NCI-H748 treated with DMSO at 0.1 percent for 48 hours (cell line): ENCODE measurements at places on chromosomes 13 and 19.

GRCh38 chr13:94666065-94666464 is 46.3 kb downstream of the SOX21 start:
- no peak for DNase-seq

DNA sequence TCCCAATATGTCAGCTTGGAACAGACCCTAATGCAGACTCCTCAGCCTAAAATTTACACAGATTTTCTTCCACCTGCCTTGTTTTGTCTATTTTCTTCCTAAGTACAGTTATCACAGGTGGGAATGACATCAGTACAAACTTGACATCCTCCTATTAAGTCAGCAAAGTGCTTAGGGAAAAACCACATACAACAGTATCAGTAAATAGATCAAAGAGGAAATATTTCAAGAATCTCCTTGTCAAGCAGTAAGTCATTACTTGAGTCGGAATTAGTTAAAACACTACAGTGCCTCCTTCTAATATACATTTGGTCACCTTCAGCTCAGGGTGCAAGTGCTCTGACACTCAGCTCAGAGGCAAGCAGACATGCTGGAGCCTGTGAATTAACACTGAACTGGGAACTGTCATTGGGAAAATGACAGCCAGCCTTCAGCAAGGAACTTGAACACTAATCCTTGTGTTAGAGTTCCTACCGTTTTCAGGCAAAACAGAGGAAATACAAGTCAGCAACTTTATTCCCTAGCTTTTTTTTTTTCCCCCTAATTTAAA is 394.3 kb upstream of the HTR2A start:
- DNase-seq: no peak

GRCh38 chr13:80307401-80307987 is 33.4 kb downstream of the SPRY2 start:
- DNase-seq: no peak

GRCh38 chr13:30114571-30115256 is 192.6 kb downstream of the KATNAL1 start:
- peak; percentile 97 for DNase-seq

DNA sequence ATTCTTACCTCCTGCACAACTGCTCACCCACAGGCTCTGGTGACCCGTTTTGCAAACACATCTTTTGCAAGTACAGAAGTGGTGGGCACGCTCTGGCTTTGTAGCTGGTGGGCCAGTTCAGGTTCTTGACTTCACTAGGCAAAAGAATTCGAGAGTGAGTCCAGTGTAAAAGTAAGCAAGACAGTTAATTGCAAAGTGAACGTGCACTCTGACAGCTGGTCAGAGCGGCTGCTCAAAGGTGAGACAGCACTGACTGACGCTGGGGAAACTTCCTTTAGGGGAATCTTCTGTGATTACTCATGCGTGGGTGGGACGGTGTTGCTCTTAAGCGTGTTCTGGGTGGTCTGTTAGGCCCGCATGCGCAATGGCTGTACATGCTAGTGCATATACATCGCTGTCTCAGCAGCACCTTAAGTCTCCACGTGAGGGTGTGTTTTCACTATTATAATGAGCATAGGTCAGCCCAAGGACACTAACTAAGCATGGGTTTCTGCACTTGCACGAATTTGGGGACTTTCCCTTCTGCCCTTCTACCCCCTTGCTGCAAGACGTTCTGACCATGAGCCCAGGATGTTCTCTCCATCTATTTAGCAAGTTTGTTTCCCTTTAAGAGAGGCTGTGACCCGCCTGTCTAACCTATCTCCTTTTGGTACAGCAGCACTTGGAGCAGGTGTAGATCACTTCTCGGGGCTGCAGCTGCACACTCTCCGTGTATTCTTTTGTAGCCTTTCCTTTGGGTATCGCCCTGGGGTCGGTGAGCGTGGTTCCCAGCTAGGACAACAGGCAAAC is 30.2 kb upstream of the CD33 start:
- DNase-seq: no peak

GRCh38 chr19:51971624-51972023 is 15.0 kb downstream of the ZNF350 start:
- no peak for DNase-seq

DNA sequence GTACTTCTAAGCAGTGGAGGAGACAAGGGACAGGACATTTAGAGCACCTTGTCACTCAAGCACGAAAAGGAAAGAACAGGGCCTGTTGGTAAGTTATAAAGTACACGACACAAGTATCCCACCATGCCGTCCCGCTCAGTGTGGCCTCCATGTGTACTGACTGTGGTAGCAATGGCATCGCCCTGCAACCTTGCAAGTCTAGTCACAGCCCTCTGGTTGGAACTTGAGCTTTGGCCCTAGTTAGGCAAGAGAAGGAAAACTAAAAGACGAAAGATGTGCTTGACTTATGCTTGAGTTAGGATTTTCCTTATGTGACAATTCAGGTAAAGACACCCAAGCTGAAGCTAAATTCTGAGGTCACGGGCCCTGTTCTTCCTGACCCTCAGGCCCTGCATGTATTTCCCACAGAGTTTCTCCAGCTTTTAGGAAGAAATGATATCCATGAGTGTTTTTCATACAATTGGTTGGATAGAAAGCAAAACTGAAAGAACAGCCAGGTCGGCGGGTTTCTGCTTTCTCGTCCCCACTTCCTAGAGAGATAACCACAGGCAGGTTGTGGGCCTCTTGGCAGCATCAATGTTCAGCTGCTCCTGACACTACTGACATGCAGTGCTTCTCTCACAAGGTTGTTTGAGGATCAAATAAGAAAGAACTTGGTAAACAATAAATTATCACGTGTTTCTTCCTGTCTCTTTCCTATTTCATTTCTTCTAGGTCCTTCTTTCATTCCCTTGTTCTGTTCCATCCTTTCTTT is 216.2 kb downstream of the IRS2 start:
- no peak for DNase-seq

DNA sequence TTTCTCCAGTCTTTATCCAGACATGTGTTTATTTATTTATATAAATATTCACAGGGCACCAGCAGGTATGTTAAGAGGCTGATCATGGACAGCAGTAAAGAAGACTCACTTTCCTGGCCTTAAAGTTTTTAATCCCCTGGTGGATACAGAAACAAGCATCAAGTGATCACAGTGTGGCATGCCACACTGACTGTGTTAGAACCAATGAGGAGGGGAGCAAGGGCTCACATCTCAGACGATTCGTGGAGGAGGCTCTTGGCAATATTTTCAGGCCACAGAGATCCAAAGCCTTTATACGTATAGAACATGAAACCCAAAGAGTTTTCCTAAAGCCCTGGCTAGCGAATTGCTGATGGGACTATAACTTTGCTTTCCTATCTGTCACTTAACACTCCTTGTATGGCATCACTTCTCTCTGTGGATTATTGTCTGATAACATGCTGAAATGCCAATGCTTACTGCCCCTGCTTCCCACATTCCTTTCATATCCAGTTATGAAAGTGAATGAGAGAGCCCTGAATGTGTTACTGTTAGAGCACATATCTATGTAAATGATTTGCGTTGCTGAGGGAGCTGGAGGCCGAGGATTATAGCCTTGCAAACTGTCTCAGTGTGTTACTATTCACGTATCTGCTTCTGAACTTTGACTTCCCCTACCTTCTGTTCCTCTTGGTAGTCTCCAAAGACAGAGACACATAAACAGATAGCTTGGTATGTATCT is 37.6 kb downstream of the POLR1D start:
- DNase-seq: no peak

DNA sequence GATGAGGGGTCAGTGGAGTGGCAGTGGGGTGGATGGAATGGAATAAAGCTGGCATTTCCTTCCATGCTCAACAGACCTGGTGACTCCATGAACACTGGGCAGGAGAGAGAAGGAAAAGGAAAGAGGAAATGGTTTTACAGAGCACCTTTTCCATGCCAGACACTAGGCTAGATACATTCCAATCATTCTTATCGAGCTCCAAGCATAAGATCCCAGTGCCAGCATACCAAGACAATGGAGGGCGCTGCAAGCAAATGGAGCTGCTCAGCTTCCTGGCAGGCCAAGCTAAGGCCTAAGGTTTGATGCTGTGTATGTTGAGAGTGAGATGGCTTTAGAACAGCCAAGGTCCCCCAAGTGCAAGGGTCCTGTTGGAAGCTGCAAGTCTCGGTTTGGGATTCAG is 113.2 kb downstream of the HSPH1 start:
- DNase-seq: no peak

GRCh38 chr19:6125571-6125989 is 9.9 kb upstream of the ACSBG2 start:
- DNase-seq: peak; percentile 68

GRCh38 chr13:68378294-68378693 is 1148.2 kb upstream of the PCDH9 start:
- no peak for DNase-seq

GRCh38 chr13:87680298-87680697 is 9.1 kb downstream of the SLITRK5 start:
- DNase-seq: peak; percentile 85

GRCh38 chr19:32401992-32402391 is 3.6 kb upstream of the DPY19L3 start:
- no peak for DNase-seq

DNA sequence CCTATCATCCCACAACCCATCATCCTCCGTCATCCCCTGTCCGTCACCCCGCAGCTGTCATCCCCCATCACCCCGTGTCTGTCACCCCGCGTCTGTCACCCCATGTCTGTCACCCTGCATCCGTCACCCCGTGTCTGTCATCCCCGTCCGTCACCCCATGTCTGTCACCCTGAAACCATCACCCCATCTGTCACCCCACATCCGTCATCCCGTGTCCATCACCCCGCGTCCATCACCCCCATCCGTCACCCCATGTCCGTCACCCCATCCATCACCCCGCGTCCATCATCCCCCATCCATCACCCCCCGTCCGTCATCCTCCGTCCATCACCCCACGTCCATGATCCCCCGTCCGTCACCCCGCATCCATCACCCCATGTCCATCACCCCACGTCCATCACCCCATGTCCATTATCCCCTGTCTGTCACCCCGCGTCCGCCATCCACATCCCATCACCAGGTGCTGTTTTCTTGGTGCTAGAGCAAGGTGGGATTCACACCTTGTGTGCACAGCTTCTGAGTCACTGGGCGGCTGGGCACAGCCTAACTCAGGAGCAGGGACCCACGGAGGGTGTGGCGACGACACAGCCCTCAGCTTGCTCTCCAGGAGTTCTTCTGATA is 24.2 kb downstream of the RASA3 start:
- no peak for DNase-seq

DNA sequence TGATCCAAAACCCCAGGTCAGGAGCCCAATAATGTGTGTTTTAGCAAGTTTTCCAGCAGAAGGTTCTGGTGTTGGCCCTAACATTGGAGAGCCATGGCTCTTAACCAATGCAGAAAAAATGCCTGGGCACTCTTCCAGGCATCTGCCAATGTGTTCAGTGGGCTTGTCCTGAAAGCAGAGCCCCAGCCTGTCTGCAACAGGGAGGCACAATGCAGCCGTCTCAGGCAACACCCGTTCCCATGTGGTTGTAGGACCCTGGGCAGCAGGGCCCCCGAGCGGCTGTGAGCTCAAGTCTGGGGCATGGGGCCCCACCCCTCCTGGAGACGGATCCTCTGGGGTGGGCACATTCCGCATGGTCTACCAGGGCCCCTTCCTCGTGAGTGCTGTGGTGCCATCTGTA is 58.1 kb upstream of the SIAH3 start:
- no peak for DNase-seq

DNA sequence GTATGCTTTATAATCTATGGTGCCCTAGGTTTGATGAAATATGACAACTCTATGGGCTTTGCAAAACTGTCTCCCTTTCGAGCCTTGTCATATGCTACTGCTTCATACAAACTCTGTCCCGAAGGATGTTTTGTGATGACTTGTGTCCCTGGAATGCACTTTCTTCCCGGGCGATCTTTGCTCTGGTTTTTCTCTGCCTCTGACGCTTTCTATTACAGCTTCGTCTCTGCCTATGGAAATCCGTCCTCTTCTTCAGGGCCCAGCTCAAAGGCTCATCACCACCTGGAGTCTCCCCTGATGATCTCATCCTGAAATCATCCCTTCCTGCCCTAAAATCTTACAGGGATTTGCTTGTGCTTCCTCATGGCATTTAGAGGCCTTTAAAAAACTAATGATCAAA is 191.5 kb upstream of the KL start:
- no peak for DNase-seq

DNA sequence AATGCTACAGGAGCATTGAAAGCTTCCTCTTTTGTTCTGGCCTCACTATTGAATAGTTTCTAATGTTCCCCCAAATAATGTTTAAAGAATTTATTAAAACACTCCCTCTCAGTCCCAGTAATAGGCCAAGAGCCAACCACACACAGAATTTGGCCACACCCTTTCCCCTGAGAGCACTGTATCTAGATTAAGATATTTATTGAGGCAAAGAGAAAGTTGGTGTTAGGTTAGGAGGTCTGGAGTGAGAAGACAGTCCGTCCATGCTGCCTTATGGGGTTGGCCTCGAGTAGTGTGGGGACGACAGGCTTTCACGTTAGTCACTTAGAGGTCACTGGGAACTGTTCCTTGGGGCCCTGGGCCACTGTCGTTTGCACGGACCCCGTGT is 122.9 kb upstream of the RNF113B start:
- DNase-seq: no peak

DNA sequence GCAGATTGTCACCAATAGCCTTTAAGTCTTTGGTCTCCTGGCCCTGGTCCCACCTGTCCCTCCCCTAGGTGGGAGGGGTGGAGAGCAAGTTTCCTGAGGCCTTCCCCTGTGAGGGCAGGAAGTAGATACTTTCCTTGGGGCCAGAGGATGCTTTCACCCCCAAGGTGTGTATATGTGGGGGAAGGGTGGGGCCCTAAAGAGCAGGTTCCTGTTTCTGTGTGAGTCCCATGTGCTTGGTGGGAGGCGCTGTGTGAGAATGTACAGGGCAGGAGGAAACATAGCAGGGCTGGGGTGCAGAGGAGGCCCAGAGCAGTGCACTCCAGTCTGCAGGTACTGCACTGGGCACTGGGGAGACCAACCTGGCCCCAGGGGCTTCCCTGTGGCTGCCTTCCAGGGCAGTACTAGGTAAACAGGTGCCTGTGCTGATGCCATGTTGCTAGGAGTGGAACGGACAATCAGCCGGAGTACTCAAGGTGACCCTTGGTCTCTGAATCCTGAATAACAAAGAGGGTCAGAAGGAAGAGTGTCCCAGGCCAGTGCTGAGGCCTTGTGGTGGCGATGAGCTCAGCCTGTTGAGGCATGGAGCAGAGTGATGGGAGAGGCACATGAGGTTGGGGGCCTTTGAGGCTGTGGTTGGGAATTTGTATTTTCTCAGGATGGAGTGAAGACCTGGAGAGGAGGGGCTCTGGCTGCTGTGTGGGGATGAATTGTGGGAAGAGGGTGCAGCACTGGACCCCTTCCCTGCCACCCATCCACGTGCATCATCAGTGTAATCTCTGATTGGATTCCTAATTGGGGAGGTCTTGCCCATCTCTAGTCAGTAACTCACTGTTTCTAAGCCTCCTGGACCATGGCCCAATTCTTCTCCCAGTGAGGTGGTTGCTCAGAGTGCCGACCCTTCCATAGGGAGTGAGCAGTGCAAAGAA is 5.1 kb downstream of the EGLN2 start:
- no peak for DNase-seq
